Occipital lobe (tissue), 3 donors: ENCODE measurements at places on chromosomes 12 and 14.

DNA sequence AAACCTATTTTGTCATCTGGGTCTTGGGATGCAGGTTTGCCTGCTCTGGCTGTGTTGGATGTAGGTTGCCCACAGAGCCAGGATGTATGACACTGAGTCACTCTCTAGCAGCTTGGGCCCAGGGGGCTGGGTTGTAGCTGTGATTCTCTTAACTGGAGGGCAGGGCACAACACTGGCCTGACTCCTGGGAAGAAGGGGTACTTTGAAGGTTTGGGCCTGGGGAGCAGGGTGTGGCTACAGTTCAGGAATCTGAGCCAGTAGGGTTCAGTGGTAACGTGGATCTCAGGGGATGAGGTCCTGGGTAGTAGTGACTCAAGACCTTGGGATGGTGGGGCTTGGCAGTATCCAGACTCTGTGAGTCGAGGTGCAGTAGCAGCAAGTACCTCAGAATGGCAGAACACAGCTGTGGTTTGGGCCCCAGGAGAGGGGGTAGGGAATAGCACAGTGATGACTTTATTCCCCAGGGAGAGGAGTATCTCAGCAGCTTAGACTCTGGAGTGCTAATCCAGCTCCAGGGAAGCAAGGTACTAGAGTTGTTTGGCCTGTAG, 25.7 kb downstream of the TBC1D15 start:
- DNase-seq: no peak

DNA sequence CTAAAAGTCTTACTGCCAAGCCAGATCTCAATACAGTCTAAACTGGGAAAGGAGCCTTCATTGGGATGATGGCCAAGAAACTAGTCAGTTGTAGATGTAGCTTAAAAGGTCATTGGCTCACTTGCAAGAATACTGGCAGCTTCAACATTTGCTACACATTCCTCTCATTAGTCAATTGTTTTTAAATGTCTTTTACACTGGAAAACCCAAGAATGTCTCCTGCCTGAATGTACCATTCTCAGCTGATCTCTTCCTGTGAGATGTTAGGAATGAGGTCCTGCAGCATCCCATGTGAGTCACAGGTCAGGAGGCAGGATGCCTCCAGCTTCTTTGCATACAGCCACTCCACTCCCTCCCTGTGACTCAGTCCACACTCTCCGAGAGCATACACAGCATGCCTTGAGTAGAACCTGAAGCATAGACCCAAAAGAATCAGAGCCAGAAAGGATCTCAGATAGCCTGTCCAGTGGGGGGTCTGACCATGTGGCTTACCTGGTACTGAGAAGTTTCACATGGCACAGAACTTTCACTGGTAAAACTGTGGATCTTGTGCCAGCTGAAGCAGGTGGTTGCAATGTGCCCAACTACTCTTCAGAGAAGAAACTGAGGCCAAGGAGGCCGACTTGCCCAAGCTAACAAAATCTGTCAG, 56.0 kb upstream of the HECTD1 start:
- DNase-seq: no peak

DNA sequence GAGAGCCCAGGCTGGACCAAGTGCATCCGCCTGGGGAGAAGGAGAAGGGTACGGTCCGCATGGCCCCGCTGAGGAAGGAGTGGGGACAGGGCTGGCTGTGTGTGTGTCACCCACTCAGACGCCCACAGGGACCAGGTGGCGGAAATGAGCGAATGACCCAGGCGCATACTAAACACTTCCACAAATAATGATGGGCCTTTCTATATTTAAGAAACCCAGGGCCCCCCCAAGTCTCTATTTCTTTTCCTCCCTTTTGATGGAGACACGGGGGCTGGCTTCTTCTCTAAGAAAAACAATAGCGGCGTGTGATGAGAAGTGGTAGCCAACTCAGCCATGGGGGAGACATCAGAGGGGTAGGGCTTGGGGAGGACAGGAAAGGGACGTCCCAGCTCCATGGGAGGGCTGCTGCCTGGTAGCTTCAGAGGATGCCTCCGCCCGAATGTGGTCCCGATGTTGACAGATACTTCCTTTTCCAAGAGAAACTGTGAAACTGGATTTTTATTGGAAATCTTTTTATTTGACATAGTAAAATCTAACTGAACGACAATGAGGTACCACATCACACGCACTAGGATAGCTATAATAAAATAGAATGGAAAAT, 6.3 kb upstream of the MAP1LC3B2 start:
- DNase-seq: no peak

GRCh38 chr12:88737838-88738472, 157.7 kb upstream of the KITLG start:
- DNase-seq: no peak

DNA sequence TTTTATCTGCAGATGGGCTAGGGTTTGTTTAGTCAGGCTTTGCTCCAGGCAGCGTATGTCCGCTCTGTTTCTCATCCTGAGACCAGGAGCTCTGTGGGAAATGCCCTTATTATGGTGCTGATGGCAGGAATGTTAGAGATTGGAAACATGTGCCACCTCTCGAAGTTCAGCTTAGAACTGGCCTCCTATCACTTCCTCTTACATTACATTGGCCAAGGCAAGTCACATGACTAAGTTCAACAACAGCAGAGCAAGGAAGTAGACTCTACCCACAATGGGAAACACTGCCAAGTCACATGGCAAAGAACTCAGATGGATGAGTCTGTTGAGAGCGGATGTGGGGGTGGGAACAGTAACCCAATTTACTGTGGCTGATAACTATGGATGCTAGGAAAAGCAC, 161.9 kb upstream of the WSCD2 start:
- DNase-seq: no peak

GRCh38 chr12:57539134-57539768, 7.7 kb downstream of the DCTN2 start:
- DNase-seq: no peak

GRCh38 chr14:24095271-24096068, 1.4 kb downstream of the PCK2 start:
- DNase-seq: no peak

DNA sequence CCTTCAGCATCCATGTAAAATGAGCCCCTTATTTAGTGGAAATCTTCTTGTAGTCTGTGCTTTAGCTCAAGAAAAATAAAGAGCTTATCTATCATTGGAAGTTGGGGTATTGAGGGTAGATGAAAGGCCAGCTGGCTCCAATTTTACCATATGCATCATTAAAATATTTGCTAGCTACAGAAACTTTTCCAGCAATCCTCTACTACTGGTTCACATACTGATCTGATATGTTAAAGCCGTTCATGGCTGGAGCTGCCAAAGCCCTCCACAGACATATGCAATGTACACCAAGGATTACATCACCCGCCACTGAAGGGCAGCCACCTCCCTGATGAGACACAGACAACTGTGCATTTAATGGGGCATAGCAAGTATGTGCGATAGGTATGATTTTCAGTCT, 1205.3 kb downstream of the GALC start:
- DNase-seq: no peak

GRCh38 chr12:53657041-53657440, 18.8 kb downstream of the ATP5MC2 start:
- DNase-seq: no peak

GRCh38 chr14:22689199-22689598, 45.0 kb upstream of the OR6J1 start:
- DNase-seq: no peak

GRCh38 chr12:69161829-69162228, 77.5 kb upstream of the CPSF6 start:
- DNase-seq: no peak

DNA sequence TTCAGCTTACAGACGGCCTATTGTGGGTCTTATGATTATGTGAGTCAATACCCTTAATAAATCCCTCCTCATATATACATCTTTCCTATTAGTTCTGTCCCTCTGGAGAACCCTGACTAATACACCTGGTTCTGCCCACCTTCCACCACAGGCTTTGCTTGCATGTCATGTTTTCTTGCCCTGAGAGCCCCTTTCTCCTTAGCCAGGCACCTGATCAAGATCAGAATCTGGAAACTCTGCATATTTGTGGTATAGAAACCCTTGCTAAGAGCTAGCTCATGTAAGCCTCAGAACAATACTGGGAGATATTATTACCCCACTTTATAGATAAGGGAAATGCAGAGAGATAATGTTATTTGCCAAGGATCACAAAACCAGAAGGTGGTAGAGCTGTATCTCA, 52.9 kb upstream of the JDP2 start:
- DNase-seq: no peak

GRCh38 chr12:83408851-83409250, 722.1 kb downstream of the TMTC2 start:
- DNase-seq: no peak

GRCh38 chr12:12606781-12607589, 4.7 kb upstream of the CREBL2 start:
- no peak for DNase-seq

- DNase-seq: no peak
These were observed 16.0 kb upstream of the ZFP36L1 start for GRCh38 chr14:68808696-68809480.

- no peak for DNase-seq
These were observed 1761.3 kb upstream of the SEL1L start for GRCh38 chr14:83294941-83295340.

- no peak for DNase-seq
These were observed 3.1 kb upstream of the IGF1 start for GRCh38 chr12:102483466-102483865.

DNA sequence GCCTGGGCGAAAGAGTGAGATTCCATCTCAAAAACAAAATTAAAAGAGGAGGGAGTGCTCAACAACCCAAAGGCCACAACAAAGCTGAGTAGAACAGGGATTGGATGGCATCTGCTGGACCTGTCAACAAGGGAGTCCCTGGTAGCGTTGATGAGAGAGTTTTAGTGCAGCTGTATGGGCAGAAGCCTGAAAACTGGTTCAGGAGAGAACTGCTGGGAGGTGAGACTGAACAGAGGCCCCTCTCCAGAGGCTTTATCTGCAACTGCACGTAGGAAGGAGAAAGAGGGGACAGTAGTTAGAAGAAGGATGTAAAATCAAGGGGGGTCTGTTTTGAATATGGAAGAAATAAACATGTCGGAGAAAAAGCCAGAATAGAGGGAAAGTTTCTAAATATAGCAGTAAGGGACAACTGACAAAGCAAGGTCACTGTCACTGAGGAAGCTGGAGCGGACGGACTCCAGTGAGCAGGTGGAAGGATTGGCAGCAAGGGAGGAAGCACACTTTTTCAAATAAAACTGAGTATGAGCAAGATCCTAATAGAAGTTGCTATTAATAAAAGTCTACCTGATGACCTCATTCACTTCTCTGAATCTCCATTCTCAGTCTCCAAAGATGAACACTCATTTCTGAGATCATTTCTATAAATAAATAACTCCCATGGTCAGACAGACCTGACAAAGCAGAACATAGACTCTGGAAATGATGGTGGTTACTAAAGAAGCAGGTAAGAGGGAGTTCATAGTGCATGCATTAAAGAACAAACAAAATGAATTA, 11.8 kb upstream of the ATF1 start:
- DNase-seq: no peak

DNA sequence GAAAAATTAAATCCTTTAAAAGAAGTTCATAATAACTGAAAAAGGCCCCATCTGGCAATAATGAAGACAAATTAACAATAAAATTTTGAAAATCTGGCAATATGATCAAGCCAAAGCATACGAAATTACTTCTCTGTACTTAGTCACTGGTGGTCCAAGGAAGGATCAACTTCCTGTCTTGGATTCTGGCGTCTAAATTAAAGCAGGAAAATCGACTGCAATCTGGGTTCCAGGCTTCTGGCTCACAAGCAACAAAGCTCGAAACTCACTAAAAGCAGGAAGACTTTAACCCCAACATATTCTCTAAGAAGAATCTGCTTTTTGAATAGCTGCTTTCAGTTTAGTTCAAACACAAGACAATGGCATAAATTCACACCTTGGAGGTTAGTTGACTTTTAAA, 49.7 kb downstream of the LRIG3 start:
- no peak for DNase-seq
